ENCODE measurements at places on chromosomes 6 and 20. TPM values are rescaled to one million over a fixed set of nuclear protein-coding genes. Genes with fewer than 3 reads are reported as not detected.

BRD2 gene
- 29.8 TPM for polyA plus RNA-seq

SFT2D1 gene
- 9.5 TPM for polyA plus RNA-seq

DNA sequence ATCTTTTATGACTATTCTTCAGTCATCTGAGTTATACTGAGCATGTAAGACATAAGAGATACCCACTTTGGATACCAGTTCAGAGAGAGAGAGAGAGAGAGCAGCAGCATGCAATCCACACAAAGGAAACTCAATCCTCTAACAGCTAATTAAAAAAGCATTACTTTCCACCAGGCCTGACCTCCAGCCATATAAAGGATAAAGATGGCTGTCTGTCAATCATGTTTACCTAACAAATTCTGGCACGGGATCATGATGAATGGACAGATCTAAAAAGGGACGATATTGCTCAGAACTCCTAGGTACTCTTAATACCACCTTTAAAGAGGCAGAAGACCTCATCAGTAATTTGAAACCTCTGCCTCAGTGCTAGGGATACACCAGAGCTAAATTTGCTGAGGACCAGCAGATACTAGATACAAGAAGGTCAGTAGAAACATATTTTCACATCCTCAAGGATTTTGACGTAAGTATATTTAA is 159.2 kb downstream of the RPS12 start:
- H3K4me1 ChIP-seq: no peaks in the 10 kb centered on the region
- H3K36me3 ChIP-seq: no peaks in the 10 kb centered on the region
- H3K27ac ChIP-seq: no peak overlapping the region

GRCh38 chr6:127118298-127119101 is at the start of gene RSPO3:
Gene RSPO3, plus strand, starts transcription at chr6:127118671. Its CDS starts 522 bp downstream, at chr6:127119193.
- peak within 1 kb of the TSS; percentile 70 for H3K4me3 ChIP-seq
- H3K27ac ChIP-seq: peak within 1 kb of the TSS; percentile 69
- DNase-seq: no peak
- peaks cover 10% of the 10 kb centered on the region for H3K4me1 ChIP-seq
- H3K36me3 ChIP-seq: no peaks in the 10 kb centered on the region
- peaks cover 8% of the 10 kb centered on the region for H3K27me3 ChIP-seq

DNA sequence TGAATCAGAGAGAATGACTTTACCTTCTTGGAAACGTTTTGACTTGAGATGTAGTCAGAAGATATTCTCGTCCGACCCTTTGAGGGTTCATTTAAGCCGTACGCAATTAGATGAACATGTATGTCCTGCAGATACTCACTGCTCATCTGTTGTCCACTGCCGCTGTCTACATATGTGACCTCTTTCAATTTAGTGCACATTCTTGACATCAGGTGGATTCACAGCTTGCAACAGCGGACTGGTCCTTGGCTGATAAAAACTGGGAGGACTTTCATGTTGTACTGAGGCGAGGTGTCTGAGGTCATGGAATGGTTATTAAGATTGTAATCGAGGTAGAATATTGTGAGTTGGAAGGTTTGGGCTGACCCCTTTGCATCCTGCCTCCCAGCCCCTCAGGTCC is 194.2 kb downstream of the JARID2 start:
- no peak overlapping the region for H3K27ac ChIP-seq
- no peak overlapping the region for H3K4me3 ChIP-seq
- no peak for DNase-seq
- H3K27me3 ChIP-seq: no peaks in the 10 kb centered on the region

DNA sequence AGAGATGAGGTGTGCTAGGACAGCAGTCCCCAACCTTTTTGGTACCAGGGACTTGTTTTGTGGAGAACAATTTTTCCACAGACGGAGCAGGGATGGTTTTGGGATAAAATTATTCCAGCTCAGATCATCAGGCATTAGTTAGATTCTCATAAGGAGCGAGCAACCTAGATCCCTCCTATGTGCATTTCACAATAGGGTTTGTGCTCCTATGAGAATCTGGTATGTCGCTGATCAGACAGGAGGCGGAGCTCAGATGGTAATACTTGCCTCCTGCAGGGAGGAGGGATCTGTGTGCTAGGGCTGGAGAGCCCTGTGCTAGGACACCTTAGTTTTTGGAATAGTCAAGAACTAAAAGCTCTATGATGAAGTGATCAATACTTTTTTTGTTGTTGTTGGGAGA is 2.5 kb downstream of the SMIM13 start:
- H3K27me3 ChIP-seq: no peaks in the 10 kb centered on the region
- H3K36me3 ChIP-seq: no peaks in the 10 kb centered on the region
- H3K4me3 ChIP-seq: no peak overlapping the region
- DNase-seq: no peak
- H3K4me1 ChIP-seq: peaks cover 14% of the 10 kb centered on the region

Data from liver (tissue), 10 donors.